Activated CD4-positive, alpha-beta T cell treated with anti-CD3 and anti-CD28 coated beads for 36 hours (primary cell): ENCODE measurements at places on chromosomes 12 and 14. TPM values are rescaled to one million over a fixed set of nuclear protein-coding genes. Genes with fewer than 3 reads are reported as not detected.

Gene INHBE
- total RNA-seq: 1.5 TPM

DNA sequence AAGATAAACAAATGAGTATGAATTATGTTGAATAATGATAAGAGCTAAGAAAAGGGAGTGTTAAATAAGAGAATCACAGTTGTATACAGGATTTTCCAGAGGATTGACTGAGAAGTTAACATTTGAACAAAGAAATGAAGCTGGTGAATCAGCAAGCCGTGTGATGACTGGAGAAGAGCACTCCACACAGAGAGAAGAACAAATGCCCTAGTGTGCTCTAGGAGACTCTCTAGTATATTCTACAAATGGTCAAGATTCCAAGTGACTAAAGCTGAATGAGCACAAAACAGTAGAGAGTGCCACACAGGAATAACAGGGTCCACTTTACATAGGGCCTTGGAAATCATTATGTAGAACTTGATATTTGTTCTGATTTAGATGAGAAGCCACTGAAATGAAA lies 587.1 kb upstream of the ATXN7L3B start:
- no peaks in the 10 kb centered on the region for H3K4me1 ChIP-seq
- no peak for DNase-seq
- no peaks in the 10 kb centered on the region for H3K27me3 ChIP-seq

DNA sequence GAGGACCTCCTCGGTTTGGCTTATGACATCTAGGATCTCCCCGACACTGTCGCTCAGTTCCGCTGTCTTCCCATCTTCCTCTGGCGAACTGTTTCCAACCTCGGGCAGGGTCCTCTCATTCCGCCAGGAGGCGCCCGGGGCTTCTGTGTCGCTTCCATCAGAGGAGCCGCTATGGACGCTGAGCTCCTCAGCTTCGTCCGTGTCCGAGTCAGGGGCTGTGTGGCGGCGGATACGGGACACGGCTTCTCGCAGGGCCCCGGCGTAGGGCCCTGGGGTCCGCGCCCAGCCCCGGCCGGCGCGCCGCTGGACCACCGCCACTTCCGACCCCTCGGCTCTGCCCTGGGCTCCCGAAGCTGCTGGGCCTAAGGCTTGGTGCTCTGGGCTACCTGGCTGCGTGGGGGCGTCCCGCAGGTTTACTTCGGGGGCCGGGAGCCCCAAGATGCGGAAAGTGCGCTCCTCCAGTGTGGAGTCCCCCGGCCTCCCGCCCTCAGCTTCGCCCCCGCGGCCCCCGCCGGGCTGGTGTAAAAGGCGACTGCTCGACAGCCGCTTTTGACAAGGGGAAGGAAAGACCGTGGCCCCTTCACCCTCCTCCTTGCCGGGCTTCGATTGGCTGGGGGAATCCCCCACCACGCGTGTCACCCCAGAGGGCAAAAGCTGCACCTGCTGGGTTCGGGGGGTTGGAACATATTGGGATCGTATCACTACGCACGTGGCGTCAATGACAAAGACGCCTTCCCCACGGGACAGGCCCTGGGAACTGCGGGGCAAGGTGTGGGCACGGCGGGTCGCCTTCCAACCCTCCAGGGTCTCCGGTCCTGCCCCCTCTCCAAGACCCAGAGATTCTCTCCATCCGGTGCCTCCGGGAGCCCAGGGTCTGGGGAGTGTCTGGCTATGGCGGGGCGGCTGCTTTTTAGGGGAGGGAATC lies 2.1 kb downstream of the DDN start:
- peaks cover 52% of the 10 kb centered on the region for H3K27me3 ChIP-seq
- peaks cover 26% of the 10 kb centered on the region for H3K4me1 ChIP-seq
- peak; percentile 84 for DNase-seq
- H3K4me3 ChIP-seq: peak overlapping the region; percentile 14
- H3K36me3 ChIP-seq: peaks cover 15% of the 10 kb centered on the region
- no peak overlapping the region for H3K27ac ChIP-seq

DNA sequence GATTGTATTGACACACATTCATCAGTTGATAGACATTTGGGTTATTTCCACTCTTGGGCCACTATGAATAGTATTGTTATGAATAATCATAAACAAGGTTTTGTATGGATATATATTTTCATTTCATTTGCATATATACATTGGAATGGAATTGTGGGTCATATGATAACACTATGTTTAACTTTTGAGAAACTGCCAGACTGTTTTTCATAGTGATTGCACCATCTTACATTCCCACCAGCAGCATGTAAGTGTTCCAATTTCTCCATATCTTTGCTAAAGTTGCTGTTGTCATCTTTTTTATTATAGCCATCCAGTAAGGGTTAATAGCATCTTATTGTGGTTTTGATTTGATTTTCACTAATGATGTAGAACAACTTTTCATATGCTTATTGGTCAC lies 198.5 kb upstream of the PPFIA2 start:
- peaks cover 5% of the 10 kb centered on the region for H3K4me1 ChIP-seq
- H3K27ac ChIP-seq: no peak overlapping the region
- no peak overlapping the region for H3K4me3 ChIP-seq
- H3K36me3 ChIP-seq: no peaks in the 10 kb centered on the region
- H3K27me3 ChIP-seq: no peaks in the 10 kb centered on the region
- DNase-seq: no peak

DNA sequence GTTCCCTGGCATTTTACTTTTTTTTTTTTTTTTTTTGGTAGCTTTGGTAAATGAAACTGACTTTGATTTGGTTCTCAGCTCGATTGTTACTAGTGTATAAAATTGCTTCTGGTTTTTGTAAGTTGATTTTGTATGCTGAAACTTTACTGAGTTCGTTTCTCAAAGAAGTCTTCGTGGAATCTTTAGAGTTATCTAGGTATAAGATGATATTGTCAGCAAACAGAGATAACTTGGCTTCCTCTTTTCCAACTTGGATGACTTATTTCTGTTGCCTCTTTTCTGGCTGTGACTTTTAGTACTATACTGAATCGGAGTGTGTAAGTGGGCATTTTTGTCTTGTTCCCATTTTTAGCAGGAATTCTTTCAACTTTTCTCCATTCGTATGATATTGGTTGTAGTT lies 28.1 kb downstream of the USP15 start:
- H3K36me3 ChIP-seq: peaks cover 65% of the 10 kb centered on the region
- H3K4me3 ChIP-seq: no peak overlapping the region
- no peak for DNase-seq

GRCh38 chr12:116783525-116784237 lies 45.6 kb downstream of the RNFT2 start:
- no peak overlapping the region for H3K27ac ChIP-seq
- no peaks in the 10 kb centered on the region for H3K4me1 ChIP-seq
- no peak overlapping the region for H3K4me3 ChIP-seq
- H3K27me3 ChIP-seq: no peaks in the 10 kb centered on the region
- no peak for DNase-seq

GRCh38 chr14:102775855-102776760 lies 1.1 kb upstream of the TRAF3 start:
- H3K4me1 ChIP-seq: peaks cover 46% of the 10 kb centered on the region
- H3K36me3 ChIP-seq: peaks cover 27% of the 10 kb centered on the region
- DNase-seq: peak; percentile 44

DNA sequence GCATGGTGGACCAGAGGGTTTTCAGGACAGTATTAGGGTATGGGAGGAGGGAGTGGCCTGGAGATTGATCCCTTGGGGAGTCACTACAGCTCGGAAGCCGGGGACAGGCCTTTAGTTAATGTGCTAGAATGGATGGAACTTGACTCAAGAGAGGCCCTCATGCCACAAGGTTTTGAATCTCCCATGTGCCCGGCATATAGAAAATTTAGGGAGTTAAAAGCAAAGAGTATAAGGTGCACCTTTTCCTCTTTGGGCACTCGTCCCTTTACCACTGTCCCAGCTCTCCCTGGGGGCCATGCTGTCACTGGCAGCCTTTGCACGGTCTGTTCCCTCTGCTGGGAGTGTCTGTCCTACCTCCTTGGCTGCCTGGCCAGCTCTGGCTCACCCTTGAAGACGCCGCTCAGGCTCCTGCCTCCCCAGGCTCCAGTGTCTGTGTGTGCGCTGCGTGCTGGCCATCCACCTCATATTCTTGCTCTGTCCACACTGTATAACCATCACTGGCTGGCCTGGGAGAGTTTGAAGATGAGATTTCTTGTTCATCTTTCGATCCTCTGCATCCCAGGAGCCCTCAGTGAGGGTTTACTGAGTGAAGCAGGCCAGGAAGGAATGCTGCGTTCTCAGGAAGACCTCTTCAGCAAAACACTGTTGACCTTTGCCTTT lies 161.3 kb downstream of the ZFP36L1 start:
- no peaks in the 10 kb centered on the region for H3K27me3 ChIP-seq
- no peaks in the 10 kb centered on the region for H3K36me3 ChIP-seq
- no peak overlapping the region for H3K27ac ChIP-seq
- DNase-seq: no peak
- peaks cover 18% of the 10 kb centered on the region for H3K4me1 ChIP-seq

DNA sequence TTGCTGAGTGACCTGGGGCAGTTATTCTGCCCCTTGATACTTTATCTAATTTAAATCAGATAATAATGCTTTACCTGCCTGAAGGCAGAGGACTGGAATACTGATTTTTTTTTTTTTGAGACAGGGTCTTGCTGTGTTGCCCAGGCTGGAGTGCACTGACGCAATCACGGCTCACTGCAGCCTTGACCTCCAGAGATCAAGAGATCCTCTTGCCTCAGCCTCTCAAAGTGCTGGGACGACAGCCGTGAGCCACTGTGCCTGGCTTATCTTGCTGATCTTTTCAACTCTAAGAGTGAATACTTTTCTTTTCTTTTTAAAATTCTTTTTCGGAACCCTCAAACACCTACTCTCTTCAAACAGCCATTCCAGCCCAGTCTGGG lies 699 bp upstream of the B4GALNT3 start:
- H3K27ac ChIP-seq: no peak overlapping the region
- H3K4me1 ChIP-seq: peaks cover 15% of the 10 kb centered on the region
- peak overlapping the region; percentile 69 for H3K4me3 ChIP-seq
- no peak for DNase-seq
- peaks cover 26% of the 10 kb centered on the region for H3K27me3 ChIP-seq
- no peaks in the 10 kb centered on the region for H3K36me3 ChIP-seq
